Activated effector memory CD4-positive, alpha-beta T cell treated with anti-CD3 and anti-CD28 coated beads, Interleukin-2, amount 50 U/mL, for 16 hours (primary cell): ENCODE measurements at places on chromosomes 3 and 15.

- no peak for DNase-seq
Observed at GRCh38 chr15:67413770-67414390, 107.1 kb upstream of the C15orf61 start.

- DNase-seq: no peak
Observed at GRCh38 chr3:150005243-150006112, 34.8 kb upstream of the PFN2 start.

- DNase-seq: no peak
Observed at GRCh38 chr3:55755516-55756205, 268.6 kb upstream of the WNT5A start.

DNA sequence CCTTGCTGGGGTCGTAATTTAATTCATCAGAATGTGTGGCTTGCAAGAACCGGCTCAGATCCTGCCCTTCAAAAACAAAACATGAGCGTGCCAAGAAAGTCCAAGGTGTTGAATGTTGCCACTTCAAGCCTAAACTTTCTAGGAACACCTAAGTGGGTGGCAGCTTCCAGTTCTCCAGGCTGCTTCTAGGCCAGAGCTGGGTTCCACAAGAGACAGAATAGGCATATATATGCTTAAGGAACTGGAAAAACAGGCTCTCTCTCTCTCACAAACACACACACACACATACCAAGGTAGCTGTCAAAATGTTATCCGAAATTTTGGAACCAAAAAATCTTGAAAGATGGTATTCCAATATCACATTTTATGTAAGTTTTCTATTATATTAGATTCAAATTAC lies 890 bp upstream of the ADIPOQ start:
- DNase-seq: no peak

GRCh38 chr3:48276911-48277641 lies 36.2 kb downstream of the ZNF589 start:
- DNase-seq: peak; percentile 41

DNA sequence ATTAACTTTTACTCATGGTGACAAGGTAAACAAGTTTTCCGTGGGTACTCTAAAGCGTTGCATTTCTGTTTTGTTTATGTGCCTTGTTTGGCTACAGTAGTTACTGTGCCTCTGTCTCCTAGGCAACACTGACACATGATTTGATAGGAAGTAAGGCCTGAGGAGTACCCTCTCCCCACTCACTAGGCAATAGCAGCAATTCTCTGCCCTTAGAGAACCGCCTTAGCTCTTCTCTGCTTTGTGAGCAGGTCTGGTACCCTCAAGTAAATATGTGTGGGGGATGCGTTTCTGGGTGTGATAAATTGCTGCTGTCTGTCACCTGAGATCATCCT lies at the start of gene IL5RA:
Gene IL5RA (minus strand): TSS at position 76 of the 332 bp plus-strand sequence. CDS start 5,390 bp downstream, outside the sequence.
- DNase-seq: no peak

DNA sequence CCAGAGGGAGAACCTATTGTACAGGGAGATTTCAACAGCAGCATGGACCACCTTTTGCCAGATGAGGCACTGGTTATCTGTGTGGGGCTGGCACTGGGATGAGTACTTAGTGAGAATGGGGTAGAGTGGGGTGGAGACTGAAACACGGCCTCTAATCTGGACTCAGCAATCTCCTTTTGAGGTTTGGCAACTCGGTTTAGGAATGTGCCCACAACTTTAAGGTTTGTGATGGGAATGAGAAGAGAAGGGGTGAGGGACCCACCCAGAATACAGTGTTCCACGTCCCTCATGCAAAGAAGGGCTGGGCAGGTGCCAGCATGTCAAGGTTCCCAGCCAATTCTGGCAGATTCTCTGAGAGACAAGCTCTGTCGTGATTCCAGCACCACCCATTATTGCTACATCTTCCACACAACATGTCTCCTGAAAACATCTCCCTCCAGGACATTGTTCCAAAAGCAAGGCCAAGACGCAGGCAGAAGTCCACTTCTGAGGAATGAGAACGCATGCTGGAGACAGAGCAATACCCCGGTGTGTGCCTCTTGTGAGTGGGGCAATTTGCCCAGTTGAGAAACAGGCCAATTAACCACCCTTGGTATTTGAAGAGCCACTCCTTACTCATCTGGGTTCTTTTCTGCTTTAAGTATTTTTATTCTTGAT lies 37.5 kb upstream of the CCR4 start:
- no peak for DNase-seq

DNA sequence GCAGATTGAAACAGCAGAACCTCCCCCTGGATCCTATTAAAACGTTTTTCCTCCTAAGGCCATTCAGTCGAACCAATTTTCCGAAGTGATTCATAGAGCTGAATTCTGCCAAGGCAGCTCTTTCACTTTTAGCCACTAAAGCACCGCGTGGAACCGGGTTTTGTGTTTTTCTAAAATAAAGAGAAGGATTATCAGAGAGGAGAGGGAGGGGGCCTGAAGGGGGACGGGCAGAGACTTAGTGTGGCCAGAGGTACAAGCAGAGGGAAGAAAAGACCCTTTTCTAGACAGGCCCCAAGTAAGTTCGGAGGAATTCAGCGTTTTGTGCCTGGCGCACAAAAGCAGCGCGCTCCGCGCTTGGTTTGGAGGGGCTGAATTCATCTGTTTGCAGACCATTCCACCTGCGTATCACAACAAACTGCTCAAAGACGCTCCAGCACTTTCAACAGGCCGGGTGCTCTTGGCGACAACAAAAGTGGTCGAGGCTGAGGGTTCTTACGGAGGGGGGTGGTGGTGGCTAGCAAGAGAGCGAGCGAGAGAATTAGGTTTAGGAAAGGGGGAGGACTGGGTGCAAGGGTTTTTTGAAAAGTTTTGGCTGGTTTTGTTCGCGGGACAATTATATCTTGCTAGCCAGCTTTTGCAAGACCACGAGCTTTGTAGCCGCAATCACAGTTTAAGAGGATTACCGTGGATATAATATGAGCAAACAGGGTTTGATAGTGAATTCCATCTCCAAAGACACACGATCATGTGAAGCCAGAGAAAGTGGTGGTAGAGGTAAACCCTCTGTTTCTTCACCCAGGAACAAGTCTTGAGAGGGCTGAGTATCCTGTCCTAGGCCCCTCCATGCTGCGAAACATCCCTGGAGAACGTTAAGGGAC lies 1.2 kb upstream of the FEZF2 start:
- no peak for DNase-seq
